ENCODE measurements at places on chromosomes 1 and 21. TPM values are rescaled to one million over a fixed set of nuclear protein-coding genes. Genes with fewer than 3 reads are reported as not detected.

MAGI3 gene
- 24.1 TPM for polyA plus RNA-seq

RGS5 gene
- 15.7 TPM for polyA plus RNA-seq

FCRL4 gene
- not detected for polyA plus RNA-seq

TAL1 gene
- polyA plus RNA-seq: 6.3 TPM

HSD3B1 gene
- 0.13 TPM for polyA plus RNA-seq

OR2M3 gene
- polyA plus RNA-seq: 0.04 TPM

C1orf185 gene
- polyA plus RNA-seq: not detected

TTC39A gene
- 8.6 TPM for polyA plus RNA-seq

AGT gene
- polyA plus RNA-seq: 19.2 TPM

PAQR7 gene
- 27.3 TPM for polyA plus RNA-seq

KIF21B gene
- polyA plus RNA-seq: 3.0 TPM

CELA3A gene
- not detected for polyA plus RNA-seq

PADI3 gene
- not detected for polyA plus RNA-seq

ADAM30 gene
- polyA plus RNA-seq: not detected

DNA sequence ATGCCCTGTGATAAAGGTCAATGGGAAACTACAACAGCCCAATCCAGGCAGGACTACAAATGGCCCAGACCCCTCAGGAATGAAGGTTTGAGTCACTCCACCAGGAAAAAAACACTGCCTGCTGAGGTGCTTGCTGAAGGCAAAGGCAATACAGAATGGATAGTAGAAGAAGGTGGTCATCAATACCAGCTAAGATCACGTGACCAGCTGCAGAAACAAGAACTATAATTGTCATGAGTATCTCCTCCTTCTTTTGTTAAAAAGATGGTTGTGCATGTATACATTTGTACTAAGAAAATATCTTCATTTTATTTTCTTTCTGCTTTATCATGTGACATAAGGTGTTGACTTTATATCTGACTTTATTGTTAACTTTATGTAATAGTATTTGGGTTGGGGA lies 23.4 kb upstream of the ZNF644 start:
- DNase-seq: no peak

GRCh38 chr1:13761883-13762282 lies 61.9 kb downstream of the PRDM2 start:
- DNase-seq: no peak

- no peak for DNase-seq
Measured at GRCh38 chr1:59146651-59147358, 150.1 kb upstream of the FGGY start.

- DNase-seq: no peak
Measured at GRCh38 chr1:29390491-29391361, 154.4 kb downstream of the PTPRU start.

DNA sequence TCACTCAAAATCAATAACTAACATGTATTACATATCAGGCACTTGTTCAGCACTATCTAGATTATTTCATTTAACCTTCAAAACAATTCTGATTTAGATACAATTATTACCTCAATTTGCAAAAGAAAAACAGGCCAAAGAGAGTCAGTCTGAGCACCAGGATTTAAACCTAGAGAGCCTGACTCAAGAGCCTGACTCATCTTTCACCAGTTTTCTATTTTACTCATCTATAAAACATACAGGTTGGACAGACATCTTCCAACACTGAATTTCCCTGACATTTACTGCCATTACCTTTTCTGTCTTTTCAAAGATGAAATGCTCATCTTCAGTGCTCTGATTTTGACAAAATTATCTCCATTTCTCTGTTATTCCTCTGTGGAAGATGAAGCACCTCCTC lies 116.5 kb downstream of the MRPL39 start:
- no peak for DNase-seq

- no peak for DNase-seq
Measured at GRCh38 chr1:153790966-153791647, 15.9 kb downstream of the SLC27A3 start.

DNA sequence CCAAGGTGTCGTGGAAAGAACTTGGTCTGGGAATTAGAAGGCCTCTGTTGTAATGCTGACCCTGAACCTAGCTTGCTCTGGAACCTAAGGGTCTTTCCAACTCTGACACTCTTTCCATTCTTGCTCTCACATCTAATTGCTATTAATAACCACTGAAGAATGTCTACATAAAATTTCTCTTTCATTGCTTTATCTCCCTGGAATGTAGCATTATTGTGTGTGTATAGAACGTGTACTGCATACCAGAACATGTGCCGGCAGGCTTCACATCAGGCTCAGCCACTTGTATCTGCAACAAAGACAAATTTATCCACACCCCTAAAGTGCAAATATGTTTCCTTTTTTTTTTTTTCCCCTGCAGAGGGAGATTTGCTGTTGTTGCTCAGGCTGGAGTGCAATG lies 13.9 kb upstream of the LAX1 start:
- no peak for DNase-seq

DNA sequence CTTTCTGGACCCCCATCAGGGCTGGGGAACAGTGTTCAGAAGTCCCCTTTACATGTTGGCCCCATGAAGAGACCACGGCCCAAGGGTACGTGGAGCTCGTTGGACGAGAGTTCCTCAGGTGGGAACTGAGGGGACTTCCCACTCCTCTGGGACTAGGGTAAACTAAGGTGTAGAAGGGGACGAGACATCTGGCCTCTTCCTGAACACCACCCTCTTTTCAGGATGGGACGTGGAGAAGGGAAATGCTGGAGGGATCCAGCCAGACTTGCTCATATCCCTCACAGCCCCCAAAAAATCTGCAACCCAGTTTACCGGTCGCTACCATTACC lies 2.0 kb downstream of the NAXE start:
- DNase-seq: no peak

DNA sequence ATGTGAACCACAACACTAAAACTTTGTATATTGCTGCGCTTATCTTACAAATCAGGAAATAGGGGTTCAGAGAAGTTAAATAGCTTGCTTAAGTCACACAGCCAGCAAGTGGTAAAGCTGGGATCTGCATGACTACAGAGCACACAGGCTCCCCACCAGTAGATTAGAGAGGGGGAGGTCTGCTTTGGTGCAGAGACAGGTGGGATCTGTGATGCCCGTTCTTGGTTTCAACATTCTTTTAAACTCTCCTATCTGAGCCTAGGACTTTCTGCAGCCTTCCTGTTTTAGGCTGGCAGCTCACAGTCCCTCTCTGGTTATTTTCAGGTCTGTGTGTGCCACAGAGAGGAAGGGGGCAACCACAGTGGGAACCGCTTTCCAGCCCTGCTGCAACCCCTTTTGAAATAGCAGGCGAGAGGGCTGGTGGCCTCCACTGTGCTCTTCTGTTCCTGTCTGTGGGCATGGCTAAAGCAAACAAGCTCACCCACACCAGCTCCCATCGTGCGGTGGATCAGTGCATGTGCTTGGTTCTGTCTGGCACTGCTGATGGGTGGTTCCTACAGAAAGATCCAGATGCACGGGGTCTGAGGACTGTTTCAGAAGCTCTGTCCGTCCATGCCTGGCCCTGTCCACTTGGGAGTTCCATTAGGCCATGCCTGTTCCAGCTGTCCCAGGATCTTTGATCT lies 1.7 kb upstream of the IL6R start:
- DNase-seq: no peak

GRCh38 chr1:47598357-47598756 lies 160.5 kb downstream of the FOXD2 start:
- no peak for DNase-seq

DNA sequence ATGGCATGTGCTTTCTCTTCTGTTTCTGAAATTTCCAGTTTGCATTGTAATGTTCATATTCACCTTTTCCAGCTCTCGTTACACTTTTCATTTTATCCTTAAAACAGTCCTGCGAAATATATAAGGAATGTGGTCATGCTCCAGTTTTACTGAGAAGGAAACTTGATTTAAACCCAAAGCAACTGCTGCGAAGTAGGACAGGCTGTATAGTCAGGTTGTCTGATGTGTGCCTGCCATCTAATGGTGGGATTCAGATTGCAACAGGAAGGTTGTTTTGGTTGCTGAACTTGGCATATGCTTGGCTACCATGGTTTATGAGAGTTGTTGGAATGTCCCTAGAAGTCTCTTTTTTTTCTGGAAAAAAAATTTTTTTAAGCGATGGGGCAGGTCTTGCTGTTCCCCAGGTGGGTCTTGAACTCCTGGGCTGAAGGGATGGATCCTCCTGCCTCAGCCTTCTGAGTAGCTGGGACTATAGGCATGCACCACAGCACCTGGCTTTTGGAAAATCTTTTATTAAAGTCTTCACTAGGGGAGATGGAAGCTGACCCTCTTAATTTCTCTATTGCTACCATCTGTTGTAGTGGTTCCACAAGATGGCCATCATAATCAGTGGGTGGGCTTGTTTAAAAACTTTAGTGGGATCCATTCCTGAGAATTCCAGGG lies 86.9 kb downstream of the UCK2 start:
- peak; percentile 55 for DNase-seq

DNA sequence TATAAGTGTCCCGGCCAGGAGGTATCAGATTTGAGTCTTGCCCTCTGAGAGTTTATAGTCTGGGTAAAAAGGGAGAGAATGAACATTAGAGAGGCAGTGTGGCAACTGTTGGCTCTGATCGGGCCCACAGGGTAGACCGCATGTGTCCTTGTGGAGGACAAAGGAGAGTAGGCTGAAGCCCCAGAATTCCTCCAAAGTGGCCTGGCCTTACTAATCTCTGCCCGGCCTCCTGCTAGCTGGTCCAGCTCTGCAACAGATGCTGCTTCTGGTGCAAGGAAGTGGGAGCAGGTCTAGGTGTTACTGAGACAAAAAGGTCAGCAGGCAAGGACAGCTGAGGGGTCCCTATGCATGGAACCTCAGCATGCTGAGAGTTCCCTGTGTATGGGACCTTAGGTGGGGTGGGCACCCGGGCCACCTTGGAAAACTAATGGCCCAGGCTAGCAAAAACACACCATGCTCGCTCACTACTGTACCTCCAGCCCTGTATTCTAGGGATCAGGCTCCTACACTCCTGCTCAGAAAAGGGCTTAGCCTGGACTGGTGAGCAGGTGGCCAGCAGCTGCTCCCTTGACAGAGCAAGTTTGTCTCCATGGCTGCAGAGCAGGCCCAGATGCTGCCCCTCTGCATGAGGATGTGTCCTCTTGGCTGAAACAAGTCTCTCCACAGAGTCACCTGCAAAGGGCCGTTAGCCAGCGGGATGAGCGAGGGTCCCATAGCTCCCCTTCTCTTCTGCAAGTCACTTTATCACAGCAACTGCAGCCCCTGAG lies 30.3 kb upstream of the RGS16 start:
- no peak for DNase-seq

DNA sequence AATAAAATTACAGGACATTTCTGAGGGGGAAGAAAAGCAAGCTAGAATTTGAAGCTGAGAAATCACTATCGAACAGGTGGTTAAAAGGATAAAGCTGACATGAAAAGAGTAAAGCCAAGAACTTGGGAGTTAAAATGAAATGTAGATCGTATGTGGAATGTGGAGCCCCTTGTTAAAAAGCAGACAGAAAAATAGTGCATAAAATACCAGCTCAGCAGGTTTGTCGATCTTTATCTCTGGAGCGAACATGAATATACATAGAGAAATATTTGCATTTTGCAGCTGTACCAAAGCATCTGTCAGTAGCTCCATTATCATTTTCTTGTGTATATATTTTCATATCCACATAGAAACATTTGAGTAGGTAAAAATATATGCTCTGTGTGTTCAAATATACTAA lies 73.6 kb upstream of the CDC42BPA start:
- DNase-seq: no peak

- DNase-seq: no peak
Measured at GRCh38 chr1:1116701-1117468, 996 bp upstream of the C1orf159 start.

DNA sequence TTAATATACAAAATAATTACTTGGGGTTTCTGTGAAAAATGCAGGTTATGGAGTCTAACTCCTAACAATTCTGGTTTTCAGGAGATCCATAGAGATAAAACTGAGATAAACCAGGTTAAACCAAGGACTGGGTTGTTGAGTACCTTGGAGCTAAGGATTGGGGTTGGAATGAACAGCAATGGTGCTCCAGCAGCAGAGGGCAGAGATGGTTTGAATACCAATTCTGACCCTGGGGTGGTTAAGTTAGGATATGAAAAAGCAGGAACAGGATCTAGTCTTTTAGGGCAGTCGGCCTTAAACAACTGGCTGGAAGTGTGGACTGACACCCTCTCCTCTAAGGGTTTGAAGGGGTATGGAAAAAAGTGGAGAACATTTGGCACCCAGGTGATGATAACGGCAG lies 53.0 kb downstream of the UROD start:
- DNase-seq: no peak

DNA sequence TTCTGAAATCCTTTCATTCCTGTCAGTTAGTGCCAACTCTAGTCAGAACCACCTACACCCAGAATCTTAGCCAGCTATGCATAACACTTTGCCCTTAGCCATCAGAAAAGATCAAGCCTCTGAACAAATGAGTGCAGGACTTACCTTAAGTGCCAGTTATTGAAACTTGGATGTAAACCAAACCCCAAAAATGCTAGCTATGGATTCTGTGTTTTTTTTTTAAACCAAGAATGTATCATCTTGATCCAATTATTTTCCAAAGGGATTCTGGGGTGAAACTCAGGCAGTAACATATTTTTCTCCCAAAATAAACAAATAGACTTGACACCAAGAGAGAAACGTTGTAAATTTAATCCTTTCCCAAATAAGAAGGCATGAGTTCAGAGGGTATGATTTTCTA lies 538.6 kb upstream of the ADAMTS5 start:
- no peak for DNase-seq

DNA sequence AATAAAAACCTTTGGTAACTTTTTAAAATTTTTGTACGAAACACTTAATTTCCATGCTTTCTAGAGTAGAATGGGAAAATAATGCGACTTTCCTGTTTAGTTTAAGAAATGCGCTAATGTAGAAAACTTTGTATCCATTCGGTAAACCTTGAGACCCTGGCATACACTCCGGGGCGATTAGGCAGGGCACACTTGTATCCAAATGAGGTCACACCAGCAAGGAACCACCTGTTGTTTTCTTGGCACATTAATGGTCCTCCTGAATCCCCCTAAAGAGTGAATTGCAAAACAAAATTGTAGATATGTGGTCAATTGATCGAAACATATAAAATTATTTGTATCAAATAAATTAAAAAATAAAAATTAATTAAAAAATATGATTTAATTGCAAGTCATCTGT lies 25.2 kb downstream of the CHODL start:
- DNase-seq: no peak

DNA sequence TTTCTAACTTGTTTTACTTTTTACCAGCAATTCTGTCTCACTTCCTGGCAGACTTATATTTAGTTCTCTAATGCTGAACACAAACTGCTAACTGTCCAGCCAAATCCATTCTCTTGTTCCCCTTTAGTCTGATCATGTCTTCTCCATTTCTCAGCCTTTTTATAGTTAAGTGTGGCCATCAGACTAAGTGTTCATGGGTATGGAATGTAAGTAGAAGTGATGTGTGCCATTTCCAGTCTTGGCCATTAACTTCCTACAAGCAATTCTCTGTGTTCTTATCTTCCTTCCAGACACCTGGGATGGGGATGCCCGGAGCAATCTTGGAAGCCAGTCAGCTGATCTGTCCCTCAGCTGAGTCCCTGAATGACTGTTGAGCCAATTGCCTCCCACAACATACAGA lies 165.8 kb downstream of the ST6GALNAC3 start:
- no peak for DNase-seq

GRCh38 chr1:23426828-23427227 lies 2.3 kb upstream of the TCEA3 start:
- no peak for DNase-seq

GRCh38 chr1:199302554-199302953 lies 663.7 kb downstream of the PTPRC start:
- DNase-seq: no peak

GRCh38 chr1:225603538-225604354 lies 49.2 kb downstream of the ENAH start:
- DNase-seq: no peak

- DNase-seq: no peak
Measured at GRCh38 chr1:17183388-17184160, 21.4 kb upstream of the PADI1 start.

- DNase-seq: no peak
Measured at GRCh38 chr21:46142582-46143473, 12.6 kb downstream of the FTCD start.

All from right renal pelvis (tissue), 4 donors.